ENCODE measurements at places on chromosomes 1 and 21.

DNA sequence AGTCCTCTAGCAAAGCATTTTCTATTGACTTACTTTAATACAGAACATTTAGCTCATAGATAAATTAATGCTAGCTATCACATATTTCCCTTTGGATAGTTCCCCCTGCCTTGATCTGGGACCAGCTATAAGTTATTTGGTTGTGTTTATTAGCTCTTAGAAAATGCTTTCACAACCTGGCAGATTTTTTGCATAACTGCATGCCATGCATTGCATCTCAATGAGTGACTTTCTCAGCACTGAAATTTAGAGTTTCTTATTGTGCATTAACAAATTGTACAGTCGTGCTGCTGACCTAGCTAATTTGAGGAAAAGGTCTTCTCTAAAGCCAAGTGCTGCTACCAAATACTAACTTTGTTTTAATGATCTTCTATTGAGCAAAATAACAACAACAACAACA lies 164.8 kb downstream of the PLPPR5 start:
- no peak for DNase-seq

- DNase-seq = no peak
These were observed 106.1 kb downstream of the PTGER3 start for GRCh38 chr1:70941563-70941962.

GRCh38 chr21:31917108-31917507 lies 44.3 kb downstream of the HUNK start:
- no peak for DNase-seq

- DNase-seq = no peak
These were observed 12.6 kb downstream of the KIAA0040 start for GRCh38 chr1:175179837-175180590.

DNA sequence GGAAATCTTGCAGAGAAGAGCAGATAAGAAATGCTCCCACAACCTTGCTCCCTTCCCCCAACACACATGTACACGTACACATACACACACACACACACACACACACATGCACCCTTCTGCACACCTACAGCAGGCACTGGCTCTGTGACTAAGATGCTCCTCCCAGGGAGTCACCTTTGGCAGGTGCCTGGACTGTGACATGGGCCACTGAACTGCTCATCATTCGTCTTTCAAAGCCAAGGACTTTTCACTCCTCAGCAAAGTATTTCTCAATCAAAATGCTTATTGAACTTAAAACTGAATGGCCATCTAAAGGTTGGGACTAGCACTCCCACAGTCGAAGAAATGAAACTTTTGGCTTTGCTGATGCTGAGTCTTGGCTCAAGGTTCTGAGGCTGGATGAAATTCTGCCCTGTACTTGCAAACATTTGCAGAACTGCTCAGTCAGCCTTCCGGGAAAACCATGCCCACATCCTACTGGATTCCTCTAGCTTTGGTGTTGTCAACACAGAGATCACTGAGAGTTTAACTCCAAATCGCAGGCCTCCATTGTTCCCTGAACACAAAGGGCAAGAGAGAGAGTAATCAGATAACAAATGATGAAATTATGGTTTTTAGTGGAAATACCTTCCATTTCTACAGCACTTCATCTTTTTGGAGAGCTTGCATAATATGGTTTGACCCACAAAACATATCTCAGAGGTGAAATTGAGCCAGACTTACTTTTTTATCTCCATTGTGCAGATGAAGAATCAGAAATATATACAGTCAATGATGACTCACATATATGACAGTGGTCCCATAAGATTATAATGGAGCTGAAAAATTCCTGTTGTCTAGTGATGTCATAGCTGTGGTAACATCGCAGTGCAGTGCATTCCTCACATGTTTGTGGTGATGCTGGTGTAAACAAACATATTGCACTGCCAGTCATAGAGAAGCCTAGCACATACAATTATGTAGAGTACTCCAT lies 72.4 kb upstream of the BCAR3 start:
- peak; percentile 28 for DNase-seq

GRCh38 chr1:43565600-43566360 lies 35.1 kb downstream of the PTPRF start:
- no peak for DNase-seq

DNA sequence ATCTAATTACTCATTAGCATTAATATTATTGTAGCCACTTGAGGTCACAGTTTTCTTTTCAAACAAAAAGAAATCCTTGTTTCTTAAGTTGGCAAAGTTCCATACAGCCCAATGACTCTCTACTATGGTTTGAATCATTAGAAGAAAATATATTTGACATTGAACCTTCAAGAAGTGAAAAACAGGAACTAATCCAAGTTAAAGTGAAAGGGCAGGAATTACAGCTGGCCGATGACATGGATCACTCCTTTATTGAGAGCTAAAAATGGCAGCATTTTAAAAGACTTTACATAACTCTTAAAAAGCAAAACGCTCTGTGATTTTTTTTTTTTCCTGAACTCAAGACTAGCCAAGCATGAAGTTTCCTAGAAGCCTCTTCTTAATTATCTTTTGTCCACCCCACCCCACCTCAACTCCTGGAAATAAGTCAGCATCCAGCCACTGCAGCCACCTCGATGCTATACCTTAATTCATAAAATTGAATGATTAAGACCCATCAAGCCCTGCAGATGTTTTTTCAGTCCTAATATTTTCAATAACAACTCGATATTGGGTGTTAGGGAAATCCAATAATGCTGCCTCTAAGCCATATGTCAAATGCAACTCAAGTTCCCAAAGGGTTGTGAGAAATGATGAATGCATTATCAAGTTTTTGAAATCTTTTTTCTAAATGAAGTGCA lies 323.1 kb downstream of the HHIPL2 start:
- no peak for DNase-seq

- no peak for DNase-seq
These were observed 71.8 kb upstream of the CSF1 start for GRCh38 chr1:109838838-109839240.

DNA sequence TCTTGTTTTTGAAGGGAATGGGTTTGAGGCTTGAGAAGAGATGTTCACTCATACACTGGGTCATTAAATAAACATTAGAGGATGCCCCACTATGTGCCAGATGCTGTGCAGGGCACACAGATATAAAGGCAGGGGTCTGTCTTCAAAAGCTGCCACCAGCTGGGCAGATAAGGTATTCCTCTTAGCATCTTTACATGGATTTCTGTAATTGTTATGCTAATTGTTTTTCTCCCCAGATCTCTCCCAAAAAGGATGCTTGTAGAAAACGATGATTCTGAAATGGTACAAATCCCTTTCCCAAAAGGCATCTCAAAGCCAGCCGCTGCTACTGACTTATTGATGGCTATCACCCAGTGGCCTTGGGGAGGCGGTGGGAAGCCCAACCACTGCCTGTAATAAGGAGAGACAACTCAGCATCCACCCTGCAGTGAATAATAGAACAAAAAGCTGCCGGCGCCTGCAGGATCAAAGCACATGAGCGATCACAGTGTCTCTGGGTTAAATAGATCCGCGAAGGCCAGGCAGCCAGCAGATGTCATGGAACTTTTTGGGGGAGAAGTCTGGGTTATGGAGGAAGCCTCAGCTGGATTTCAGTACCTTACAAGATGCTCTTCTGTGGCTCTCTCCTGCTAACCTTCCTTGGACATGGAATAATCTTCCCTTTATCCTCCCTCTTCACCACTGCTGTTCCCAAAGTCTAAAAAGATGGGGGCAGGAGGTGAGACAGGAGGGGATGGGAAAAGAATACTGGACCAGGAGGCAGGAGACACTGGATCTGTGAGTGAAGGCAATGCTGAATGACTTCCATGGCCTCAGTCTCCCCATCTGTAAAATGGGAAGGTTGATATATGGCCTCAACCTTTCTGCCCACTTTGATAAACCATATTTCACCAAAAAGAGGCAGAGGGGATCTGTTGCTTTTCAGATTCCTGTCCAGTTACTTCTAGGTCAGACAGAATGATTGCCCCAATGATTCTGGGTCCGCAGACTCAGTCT lies 54.8 kb upstream of the CD34 start:
- DNase-seq = no peak

DNA sequence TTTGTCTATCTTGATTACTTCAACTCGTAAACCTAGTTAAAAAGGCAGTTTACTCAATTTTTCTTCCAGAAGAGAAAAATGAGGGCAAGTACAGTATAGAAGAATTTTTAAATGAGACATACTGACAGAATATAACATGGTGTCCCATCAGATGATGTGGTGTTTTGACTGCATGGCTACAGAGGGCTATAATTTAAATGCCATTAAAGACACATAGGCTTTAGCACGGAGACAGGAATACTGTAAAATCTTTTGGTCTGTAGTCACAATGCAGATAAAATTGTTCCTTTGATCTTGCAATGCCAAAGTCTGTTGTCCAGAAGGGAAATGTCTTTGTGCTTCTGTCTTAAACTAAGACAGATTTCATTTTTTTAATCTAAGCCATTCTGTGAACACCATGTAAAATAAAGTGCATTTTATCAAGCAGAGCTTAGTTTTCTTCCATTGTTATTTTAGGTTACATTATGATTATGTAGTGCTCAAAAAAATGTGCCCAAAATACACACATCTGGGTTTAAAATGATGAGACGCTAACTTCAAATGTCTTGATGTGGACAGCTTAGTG lies 249.6 kb downstream of the PTPRC start:
- no peak for DNase-seq

DNA sequence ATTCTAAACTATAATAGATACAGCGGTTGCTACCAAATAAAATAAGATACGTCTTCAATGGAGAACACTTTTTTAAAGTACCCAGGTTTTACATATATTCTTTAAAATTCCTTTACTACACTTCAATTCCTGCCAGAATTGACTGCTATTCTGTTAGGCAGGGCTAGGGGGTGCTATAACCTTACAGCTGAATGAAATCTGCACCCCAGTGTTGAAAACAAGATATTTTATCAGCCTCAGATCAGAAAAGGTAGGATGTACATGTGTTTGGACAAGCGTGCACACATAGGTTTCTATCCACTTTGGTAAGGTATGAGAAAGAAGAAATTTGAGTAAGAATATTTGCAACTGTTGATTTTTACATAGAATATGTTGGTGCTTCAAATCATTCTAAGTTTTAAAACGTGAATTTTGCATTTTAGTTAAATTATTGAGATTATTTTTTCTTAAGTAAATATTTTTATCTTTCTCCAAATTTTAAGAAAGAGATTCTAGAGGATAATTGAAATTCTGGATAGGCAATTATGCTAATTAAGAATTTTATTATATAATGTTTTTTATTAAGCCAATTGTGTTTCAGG lies 490.8 kb upstream of the ADGRL4 start:
- peak; percentile 8 for DNase-seq

DNA sequence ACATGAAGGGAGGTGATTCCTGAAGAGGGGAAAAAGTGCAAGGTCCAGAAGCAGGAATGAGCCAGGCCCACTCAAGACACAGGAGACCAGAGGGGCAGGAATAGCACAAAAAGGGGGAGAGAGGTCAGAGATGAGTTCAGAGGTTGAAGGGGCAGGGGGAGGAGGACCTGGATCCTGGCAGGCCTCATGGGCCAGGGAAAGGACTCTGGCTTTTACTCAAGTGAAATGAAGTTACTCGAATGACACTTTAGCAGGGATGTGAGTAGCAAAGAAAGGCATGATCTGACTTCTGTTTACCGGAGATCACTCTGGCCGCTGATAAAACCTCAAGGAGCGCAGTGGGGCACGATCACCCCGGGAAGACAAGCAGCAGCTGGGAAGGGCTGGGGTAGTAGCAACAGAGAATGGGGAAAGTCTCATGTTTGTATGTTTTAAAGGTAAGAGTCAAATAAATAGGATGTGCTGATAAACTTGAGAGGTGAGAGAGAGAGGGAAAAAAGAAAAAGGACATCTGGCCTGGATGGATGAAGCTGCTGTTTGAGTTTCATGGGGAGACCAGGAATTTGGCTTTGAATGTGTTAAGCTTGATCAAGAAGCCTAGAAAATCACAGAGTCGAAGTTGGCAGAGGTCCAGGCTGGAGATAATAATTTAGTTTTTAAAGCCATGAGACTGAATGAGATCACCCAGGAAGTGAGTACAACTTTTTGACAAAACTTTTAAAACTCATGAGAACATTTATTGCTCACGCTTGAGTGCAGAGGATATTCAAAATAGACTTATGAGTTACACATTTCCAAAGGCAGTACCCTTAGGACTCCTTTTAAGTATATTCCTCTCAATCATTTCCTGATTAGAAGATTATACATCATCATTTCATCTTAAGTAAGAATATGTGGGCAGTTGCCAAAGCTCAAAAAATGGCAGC lies 156.0 kb downstream of the RERE start:
- DNase-seq = no peak

DNA sequence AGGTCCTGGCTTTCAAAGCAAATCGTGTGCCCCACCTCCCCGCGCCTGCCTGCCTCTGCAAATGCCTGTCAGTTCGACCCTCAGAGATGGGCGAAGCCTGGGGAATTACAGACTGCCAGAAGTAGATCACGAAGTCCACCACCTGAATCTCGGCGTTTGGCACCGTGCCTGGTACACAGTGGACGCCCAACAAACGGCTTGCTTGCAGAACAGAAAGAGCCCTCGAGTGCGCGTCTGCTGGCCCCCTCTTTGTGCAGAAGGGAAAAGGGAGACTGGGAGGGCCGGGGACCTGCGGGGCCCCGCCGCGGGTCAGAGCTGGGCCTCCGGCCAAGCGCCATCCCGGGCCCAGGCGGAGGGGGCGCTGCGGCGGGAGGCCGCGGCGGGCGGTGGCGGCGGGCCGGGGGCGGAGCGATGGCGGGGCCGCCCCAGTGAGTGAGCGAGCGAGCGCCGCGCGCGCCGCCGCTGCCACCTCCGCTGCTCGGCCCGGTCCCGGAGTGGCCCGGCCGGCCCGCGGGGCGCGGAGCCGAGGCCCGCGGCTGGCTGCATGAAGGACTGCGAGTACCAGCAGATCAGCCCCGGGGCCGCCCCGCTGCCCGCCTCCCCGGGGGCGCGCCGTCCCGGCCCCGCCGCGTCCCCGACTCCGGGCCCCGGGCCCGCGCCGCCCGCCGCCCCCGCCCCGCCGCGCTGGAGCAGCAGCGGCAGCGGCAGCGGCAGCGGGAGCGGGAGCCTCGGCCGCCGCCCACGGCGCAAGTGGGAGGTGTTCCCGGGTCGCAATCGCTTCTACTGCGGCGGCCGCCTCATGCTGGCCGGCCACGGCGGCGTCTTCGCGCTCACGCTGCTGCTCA lies at the start of gene ZDHHC18:
Gene ZDHHC18 (plus strand): TSS at position 428 of the 845 bp plus-strand sequence. CDS start 117 bp downstream, at position 545.
- peak; percentile 42 for DNase-seq

DNA sequence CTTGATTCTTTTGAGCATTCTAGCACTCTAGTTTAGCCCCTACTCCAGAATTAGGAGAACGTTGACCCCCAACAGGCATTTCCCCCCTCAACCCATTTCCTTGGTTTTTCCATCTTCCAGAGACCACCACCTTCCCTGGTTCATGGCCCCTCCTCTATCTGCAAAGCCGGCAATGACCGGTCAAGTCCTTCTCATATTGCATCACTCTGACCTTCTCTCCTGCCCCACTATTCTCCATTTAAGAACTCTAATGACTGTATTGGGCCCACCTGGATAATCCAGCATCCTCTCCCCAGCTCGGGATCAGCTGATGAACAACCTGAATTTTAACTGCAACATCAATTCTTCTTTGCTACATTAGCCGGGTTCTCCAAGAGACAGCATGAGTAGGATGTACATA lies 437.4 kb downstream of the NPHP4 start:
- DNase-seq = no peak

- no peak for DNase-seq
These were observed 57.8 kb downstream of the SERINC2 start for GRCh38 chr1:31470794-31471315.

- no peak for DNase-seq
These were observed 69.6 kb downstream of the PTPRU start for GRCh38 chr1:29305943-29306342.

- no peak for DNase-seq
These were observed 25.5 kb downstream of the TUFT1 start for GRCh38 chr1:151565502-151566189.
